Ascending aorta (tissue), 2 donors: ENCODE measurements at places on chromosomes 13 and 19. TPM values are rescaled to one million over a fixed set of nuclear protein-coding genes. Genes with fewer than 3 reads are reported as not detected.

GJA3 gene
- total RNA-seq = not detected

KLK4 gene
- total RNA-seq = not detected

EBI3 gene
- total RNA-seq = not detected

FGF22 gene
- total RNA-seq = not detected

PGLYRP2 gene
- total RNA-seq = not detected

ZNF566 gene
- 9.9 TPM for total RNA-seq

TEX101 gene
- total RNA-seq = not detected

SHISA2 gene
- not detected for total RNA-seq

ZNF8 gene
- 6.0 TPM for total RNA-seq
